ENCODE measurements at places on chromosomes 6 and 20. TPM values are rescaled to one million over a fixed set of nuclear protein-coding genes. Genes with fewer than 3 reads are reported as not detected.

The PGC gene
- total RNA-seq = not detected

The MOCS1 gene
- 14.9 TPM for total RNA-seq

The CCN6 gene
- not detected for total RNA-seq

The MEI4 gene
- total RNA-seq = not detected

The MLN gene
- total RNA-seq = not detected

The NFKBIE gene
- 11.1 TPM for total RNA-seq

The THBS2 gene
- 687 TPM for total RNA-seq

The HCK gene
- total RNA-seq = not detected

The MAFB gene
- 31.9 TPM for total RNA-seq

The CALHM5 gene
- 4.9 TPM for total RNA-seq

DNA sequence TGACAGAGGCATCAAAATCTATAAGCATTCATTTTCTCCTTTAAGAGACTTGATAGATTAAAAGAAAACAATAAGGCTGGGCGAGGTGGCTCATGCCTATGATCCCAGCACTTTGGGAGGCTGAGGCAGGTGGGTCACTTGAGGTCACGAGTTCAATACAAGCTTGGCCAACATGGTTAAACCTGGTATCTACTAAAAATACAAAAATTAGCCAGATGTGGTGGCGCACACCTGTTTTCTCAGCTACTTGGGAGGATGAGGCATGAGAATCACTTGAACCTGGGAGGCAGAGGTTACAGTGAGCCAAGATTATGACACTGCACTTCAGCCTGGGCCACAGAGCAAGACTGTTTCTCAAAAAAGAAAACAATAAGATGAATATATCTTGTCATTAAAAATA lies 39.3 kb upstream of the LOC128125822 start:
- no peak for DNase-seq
- H3K27ac ChIP-seq = no peak overlapping the region
- H3K4me3 ChIP-seq = no peak overlapping the region

GRCh38 chr20:34907616-34908469 lies 31.4 kb downstream of the ACSS2 start:
- H3K27me3 ChIP-seq = no peaks in the 10 kb centered on the region
- H3K4me1 ChIP-seq = peaks cover 23% of the 10 kb centered on the region
- peak overlapping the region; percentile 11 for H3K4me3 ChIP-seq
- peak overlapping the region; percentile 89 for H3K27ac ChIP-seq

DNA sequence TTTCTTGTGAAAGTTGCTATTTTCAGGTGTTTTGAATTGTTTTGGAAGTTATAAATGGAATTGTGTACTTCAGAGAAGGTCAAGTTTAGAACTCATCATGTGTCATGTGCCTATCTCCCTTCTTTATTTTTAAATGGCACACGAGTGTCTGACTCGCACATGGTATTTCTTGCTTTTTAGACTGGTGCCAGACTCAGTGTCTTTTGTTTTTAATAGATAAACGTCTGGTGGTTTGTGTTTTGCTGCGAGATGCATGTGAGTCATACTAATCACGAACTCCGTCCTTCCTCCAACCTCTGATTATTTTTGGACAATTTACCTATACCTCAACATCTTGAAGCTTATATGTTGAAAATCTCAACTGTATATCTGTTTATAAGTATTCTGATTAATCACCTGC lies 292.1 kb downstream of the CDKAL1 start:
- H3K27ac ChIP-seq = no peak overlapping the region
- H3K27me3 ChIP-seq = no peaks in the 10 kb centered on the region
- peaks cover 4% of the 10 kb centered on the region for H3K36me3 ChIP-seq
- no peak overlapping the region for H3K4me3 ChIP-seq
- peaks cover 32% of the 10 kb centered on the region for H3K4me1 ChIP-seq
- no peak for DNase-seq

- no peak for DNase-seq
- H3K27ac ChIP-seq = no peak overlapping the region
- H3K4me3 ChIP-seq = peak overlapping the region; percentile 85
- H3K4me1 ChIP-seq = peaks cover 25% of the 10 kb centered on the region
These were observed 923 bp downstream of the GMDS start for GRCh38 chr6:2244261-2245102.

DNA sequence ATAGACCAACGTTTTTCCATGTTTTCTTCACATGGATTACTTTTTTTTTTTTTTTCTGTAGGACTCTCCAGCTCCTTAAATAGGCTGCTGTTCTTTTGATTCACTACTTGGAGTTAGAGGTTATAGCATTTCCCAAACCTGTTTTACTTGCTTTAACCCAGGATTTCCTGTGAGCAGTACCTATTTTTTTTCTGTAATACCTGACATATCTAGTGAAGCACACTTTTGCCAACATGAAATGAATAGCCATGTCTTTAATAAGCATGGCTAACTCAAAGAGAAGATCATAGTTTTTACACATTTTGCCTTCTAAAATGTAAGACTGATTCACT lies 137.0 kb downstream of the FOXA2 start:
- H3K27ac ChIP-seq = no peak overlapping the region
- H3K4me1 ChIP-seq = no peaks in the 10 kb centered on the region
- H3K36me3 ChIP-seq = no peaks in the 10 kb centered on the region
- no peak for DNase-seq
- H3K4me3 ChIP-seq = no peak overlapping the region

GRCh38 chr6:30104661-30105060 lies 8.2 kb downstream of the TRIM31 start:
- H3K4me3 ChIP-seq = no peak overlapping the region
- peaks cover 51% of the 10 kb centered on the region for H3K27me3 ChIP-seq
- no peak for DNase-seq
- no peaks in the 10 kb centered on the region for H3K36me3 ChIP-seq
- H3K27ac ChIP-seq = no peak overlapping the region
- H3K4me1 ChIP-seq = peaks cover 31% of the 10 kb centered on the region

DNA sequence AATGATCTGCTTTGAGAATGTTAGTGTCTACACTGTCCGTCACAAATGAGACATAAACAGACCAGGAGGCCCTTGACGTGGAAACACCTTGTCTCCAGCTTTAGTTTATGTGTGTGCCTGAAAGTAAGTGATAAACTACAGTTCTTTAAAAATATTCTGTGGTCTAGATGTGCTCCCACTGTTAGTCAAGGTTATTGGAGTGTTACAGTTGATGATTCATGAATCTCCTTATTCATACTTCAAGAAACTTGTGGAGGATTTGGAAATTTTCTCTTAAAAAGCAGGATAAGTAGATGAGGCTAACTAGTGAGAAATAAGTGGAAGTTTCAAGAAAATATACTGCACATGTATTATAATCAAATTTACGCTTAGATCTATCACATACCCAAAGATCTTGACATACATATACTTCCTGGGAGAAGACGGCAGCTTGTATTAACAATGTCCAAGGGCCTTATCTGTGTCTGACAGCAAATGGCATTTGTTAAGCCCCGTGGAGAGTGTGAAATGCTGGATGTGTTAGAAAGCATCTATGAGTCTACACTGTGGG lies 90.5 kb upstream of the MBOAT1 start:
- no peak overlapping the region for H3K4me3 ChIP-seq
- H3K36me3 ChIP-seq = no peaks in the 10 kb centered on the region
- no peaks in the 10 kb centered on the region for H3K27me3 ChIP-seq
- no peak overlapping the region for H3K27ac ChIP-seq
- DNase-seq = no peak

DNA sequence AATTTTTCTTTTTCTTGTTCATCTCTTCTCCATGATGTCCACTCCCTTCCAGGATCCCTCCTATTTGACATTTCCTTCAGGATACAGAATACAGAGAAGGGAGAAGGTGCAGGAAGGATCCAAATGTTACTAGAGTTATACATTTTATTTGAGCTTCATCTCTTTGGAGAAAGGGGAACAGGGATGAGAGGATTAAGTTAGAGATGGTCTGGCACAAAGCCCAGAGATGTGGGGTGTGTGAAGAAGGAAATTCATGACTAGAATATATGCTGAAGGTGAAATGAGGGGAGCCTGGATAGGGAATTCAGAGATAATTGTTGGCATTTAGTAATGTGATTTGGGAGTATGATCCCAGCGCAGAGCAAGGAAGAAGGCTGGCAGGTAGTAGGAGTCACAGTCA lies 22.5 kb upstream of the SRPK1 start:
- no peaks in the 10 kb centered on the region for H3K4me1 ChIP-seq
- H3K4me3 ChIP-seq = no peak overlapping the region
- peaks cover 3% of the 10 kb centered on the region for H3K27me3 ChIP-seq
- H3K36me3 ChIP-seq = no peaks in the 10 kb centered on the region
- DNase-seq = no peak
- no peak overlapping the region for H3K27ac ChIP-seq

GRCh38 chr6:13445005-13445743 lies 42.2 kb downstream of the GFOD1 start:
- H3K4me3 ChIP-seq = no peak overlapping the region
- DNase-seq = no peak
- no peak overlapping the region for H3K27ac ChIP-seq
- no peaks in the 10 kb centered on the region for H3K27me3 ChIP-seq

DNA sequence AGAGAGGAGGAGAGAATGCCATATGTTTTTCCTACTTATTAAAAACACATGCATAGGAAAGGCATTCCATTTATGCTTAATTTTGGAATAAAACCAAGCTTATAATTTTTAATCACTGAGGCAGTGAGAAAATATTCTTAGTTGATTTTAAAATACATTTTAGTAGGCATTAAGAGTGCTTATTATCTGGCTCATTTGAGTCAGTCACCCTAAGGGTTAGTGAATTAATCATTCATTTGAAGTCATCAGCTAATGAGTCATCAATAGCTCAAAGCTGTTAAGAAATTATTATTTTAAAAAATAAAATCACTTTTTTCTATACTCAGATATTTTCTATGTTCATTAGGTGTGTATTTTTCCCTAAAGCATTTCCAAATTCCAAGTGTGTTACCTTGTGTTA lies 81.6 kb downstream of the TMEM200A start:
- H3K4me1 ChIP-seq = peaks cover 2% of the 10 kb centered on the region
- H3K4me3 ChIP-seq = no peak overlapping the region
- H3K27ac ChIP-seq = no peak overlapping the region
- H3K36me3 ChIP-seq = peaks cover 7% of the 10 kb centered on the region
- DNase-seq = no peak
- H3K27me3 ChIP-seq = no peaks in the 10 kb centered on the region

DNA sequence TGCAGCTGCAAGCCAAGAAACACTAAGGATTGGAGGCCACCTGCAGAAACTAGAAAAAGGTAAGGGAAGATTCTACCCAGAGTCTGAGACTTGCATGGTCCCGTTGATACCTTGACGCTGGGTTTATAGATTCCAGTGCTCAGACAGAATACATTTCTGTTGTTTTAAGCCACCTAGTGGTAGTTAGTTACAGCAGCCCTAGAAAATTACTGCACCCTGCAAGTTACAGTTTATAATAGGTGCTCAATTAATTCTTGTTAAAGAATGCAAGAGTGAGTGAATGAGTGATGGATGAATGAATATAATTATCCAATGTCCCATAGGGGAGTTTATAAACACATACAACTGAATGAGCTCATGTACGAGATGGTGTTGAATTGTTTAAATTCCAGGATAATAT lies 453.1 kb upstream of the SLC35B3 start:
- H3K27me3 ChIP-seq = peaks cover 6% of the 10 kb centered on the region
- no peak overlapping the region for H3K27ac ChIP-seq
- DNase-seq = no peak

DNA sequence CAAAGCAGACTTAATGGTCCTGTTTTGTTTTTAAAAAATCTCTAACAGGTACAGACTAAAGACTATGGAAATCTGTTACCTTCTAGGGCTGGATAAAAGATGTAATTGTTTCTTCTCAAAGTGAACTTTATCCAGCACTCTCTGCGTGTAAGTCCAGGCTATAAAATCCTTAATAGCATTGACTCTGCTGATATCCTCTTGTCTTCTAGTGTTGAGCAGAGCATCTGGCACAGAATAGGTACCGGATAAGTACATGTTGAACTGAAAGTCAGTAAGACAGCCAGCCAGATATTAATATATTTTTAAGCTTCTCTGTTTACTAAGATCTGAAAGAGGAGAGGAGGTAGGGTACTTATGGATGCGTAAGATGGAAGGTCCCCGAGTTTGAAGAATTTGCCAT lies 262.3 kb downstream of the TBC1D7 start:
- H3K27ac ChIP-seq = no peak overlapping the region
- H3K4me3 ChIP-seq = no peak overlapping the region
- no peaks in the 10 kb centered on the region for H3K36me3 ChIP-seq
- DNase-seq = no peak

GRCh38 chr6:85431271-85431670 lies 18.6 kb upstream of the NT5E start:
- H3K27me3 ChIP-seq = no peaks in the 10 kb centered on the region
- no peak for DNase-seq
- no peak overlapping the region for H3K27ac ChIP-seq
- no peaks in the 10 kb centered on the region for H3K36me3 ChIP-seq
- H3K4me3 ChIP-seq = no peak overlapping the region

DNA sequence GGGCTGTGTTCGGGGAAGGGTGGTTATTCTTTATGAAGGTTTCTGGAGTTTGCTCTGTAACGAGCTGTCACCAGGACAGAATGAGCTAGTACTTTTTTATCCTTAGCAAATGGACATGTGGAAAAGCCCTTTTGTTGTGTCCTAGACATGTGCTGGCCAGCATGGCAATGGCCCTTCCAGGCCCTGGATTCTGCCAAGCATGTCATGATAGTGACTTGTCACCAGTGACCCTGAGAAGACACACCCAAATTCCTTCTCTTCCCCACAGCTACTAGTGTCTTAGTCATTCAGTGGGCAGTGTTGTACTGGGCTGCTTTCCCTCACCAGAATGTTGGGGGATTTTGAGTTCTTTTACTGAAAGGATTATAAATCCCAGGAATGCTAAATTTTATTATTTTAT lies 74.0 kb upstream of the XRN2 start:
- H3K4me3 ChIP-seq = no peak overlapping the region
- no peaks in the 10 kb centered on the region for H3K27me3 ChIP-seq
- DNase-seq = no peak

DNA sequence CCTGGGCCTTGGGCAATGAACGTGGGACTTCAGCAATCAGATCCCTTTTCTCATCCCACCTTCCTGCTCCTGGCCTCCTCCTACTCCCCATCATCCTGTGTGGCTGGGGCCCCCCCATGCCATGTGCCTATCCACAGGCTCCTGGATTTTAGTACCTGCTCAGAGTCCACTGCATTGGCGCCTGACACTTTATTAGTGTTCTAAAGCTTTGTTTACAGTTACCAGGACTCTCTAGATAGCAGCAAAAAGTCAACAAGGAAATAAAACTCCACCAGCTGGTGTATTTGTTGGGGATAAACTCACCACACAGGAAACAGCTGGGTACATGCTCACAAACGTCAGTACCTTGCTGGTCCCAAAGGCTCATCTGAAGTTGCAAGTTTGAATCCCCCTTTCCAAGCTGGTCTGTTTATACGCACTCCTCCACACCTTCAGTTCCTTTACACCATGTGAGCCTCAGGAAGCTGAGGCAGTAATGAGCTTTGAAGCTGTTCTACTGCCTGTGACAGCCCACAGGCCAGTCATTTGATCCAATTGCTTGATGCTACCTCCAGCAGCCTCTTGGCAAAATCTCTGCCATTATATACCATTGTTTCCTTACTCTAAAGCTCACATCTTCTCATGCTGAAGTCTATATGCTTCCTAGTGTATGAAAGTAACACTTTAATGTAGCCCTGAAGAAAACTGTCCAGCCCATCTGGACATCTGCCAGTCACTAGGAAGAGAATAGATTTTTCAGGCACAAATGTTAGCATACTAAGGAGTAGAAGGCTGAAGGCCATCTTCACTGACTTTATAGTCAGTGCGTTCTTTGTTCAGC lies 76.6 kb downstream of the ANKEF1 start:
- H3K36me3 ChIP-seq = peaks cover 1% of the 10 kb centered on the region
- H3K27me3 ChIP-seq = no peaks in the 10 kb centered on the region
- no peak overlapping the region for H3K27ac ChIP-seq

- no peak for DNase-seq
- no peaks in the 10 kb centered on the region for H3K36me3 ChIP-seq
- H3K4me3 ChIP-seq = no peak overlapping the region
- H3K27me3 ChIP-seq = peaks cover 69% of the 10 kb centered on the region
- H3K4me1 ChIP-seq = no peaks in the 10 kb centered on the region
These were observed 16.1 kb upstream of the ZNF292 start for GRCh38 chr6:87139236-87139635.
